Lung microvascular endothelial cell (primary cell): ENCODE measurements at places on chromosomes 2 and 18. TPM values are rescaled to one million over a fixed set of nuclear protein-coding genes. Genes with fewer than 3 reads are reported as not detected.

DNA sequence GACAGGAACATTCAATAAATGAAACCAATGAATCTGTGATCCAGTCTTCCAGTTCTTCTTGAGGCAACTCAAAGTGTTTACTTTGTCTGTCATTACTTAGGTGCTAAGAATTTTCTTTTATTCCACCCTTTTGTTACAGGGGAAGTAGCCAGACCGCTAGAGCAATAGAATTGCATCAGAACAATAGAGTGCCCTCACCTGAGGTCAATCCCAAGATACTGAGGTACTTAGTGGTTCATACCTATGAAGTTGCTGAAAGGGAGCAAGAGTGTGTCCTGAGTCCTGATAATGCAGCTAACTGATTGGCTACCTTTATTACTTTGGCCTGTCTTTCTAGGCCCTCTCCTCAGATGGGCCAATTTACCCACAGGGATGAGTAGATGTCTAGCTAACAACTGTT, 359.4 kb upstream of the KCNH7 start:
- DNase-seq: no peak

The ANKRD30B gene
- under 0.01 TPM in 1 of 2 replicates, not detected in the other for total RNA-seq

DNA sequence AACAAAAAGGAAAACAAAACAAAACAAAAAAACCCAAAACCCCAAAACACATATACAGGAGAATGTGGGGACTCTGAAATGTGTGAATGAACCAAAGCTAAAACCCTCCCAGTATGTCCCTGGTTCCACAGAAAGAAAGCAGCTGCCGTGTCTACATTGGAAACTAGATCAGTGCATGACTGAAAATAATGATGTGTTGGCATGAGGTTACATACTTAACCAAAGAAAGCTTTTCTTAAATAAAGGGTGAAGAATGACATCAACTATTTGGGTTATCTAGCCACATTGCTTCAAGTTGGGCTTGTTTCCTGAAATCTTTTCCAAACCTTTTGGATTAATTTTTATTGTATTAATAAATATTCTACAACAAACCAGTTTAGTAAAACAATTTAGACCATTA, 91.9 kb upstream of the FN1 start:
- no peak for DNase-seq

DNA sequence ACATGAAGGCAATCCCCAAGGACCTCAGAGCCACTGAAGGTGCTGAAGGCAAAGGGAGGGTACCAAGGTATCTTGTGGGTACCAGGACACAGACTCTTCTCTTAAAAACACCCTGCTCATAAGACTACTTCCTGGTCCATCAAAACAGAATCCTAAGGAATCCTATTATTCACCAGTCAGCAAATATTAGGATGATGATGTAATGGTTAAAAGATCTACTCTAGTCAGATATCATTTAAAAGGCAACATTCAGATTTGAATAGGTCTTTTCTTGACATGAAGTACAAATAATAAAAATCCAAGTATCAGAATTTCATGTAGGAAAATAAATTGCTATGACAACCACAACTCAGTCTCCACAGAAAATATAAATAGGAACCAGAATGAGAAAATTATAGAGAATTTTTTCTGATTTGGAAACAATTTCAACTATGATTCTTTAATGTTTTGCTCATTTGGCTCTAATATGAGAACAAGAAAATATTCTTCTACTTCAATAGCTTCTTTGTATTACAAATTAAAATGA, 77.8 kb upstream of the ZNF397 start:
- no peak for DNase-seq

The CHMP3 gene
- total RNA-seq: 47.9 and 58.9 TPM in 2 replicates

The LCT gene
- not detected in 2 replicates for total RNA-seq

The GPAT2 gene
- total RNA-seq: 4.6 TPM in 1 of 2 replicates, not detected in the other

The SANBR gene
- total RNA-seq: 7.8 and 15.1 TPM in 2 replicates

GRCh38 chr2:169716938-169717690, 16.5 kb upstream of the KLHL23 start:
- peak; percentile 94 for DNase-seq

DNA sequence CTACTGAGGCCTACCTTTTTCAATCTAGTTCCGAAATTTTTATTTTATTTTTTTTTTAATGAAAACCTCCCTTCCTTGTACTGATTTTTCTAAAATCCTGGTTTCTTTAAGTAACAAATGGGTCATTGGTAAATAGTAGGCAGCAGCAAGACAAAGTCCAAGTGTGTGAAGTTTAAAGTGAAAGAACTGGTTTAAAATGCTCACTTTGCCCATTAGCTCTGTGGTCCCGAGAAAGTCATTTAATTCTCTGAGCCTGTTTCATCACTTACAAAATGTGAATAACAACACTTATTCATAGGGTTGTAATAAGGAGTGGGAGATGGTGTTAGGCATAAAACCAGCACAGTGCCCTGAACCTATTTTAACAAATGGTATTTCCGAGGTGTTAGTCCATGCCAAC, 426.2 kb downstream of the ERBB4 start:
- DNase-seq: no peak

DNA sequence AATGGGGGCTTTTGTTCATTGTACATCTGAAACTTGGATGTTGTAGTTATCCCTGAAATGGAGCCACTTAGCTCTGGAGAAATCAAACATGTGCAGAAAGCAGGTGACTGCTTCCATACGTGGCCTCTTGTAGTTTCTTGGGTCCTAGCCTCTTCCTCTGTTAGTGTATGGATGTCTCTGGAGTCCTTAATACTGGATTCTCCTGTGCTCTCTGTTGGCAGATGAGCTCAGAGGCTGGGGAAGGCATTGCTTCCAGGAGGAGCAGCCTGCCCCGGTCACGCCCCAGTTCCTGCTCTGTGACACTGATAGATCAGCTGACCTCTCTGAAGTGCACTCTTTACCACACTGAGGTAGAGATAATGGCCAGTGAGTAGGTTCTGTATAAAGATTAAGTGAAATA, 176.2 kb downstream of the LDLRAD4 start:
- no peak for DNase-seq

DNA sequence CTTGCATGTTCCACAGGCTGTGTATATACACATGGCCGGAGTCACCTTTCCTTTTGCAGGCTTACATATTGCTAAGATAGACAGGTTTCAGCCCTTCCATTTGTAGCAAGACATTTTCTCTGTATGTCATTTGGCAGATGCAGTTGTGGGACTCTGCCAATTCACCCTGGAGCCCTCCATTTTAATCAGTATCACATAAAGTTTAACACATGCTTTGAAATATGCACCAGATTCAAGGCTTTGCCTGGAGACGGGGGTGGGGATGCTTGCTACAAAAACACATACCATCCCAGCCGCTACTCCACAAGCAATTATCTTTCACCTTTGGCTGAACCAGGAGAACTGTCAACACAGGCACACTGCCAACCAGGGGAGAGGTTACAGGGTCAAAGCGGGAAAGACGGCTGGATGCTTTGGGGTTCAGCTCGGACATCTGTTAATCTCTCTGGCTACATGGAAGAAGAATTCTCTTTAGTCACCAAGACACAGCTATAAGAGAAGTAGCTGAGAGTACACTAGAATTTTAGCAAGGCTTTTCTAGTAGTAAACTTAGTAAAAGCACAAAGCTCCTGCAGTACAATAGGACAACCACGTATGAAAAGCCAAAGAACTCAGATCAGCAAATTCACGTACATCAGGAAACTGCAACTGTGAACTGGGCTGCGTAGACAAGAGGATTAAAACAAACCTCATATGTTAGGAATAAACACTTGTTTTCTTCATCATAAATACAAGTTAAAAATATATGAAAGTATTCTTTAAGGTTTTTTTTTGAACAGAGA, 130.9 kb downstream of the EXOC6B start:
- DNase-seq: peak; percentile 74

DNA sequence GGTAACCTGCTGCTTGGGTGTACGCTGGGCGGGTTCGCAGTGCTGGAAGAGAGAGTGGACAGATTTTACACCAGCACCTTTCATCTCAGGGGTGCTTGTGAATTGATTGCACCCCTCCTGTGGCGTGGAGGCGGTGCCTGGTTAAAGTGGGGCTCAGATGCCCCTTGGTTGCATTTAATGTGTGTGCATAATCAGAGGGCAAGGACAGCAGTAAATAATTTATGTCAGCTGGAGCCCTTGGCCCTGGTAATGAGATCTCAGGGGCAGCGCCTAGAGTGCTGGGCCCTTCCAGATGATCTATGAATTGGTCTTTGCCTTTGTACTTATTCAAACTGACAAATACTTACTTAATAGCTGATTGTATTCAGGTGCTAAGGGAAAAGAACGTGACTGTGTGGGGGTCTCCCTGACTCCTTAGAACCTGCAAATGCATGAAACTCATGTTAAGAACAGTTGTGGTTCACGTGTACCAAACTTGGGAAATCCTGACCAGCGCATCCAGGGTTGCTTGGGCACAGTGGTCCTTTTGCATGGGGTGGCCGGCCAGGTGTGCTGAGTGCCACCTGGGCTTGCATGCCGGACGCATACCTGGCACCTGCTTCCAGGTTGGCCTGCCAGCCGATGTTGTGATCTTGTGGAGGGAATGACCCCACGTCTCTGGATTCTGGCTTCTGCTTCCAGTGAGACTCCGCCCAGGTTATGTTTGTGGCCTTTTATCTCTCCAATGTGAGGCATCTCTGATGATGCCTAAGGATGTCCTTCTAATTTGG, 118.5 kb downstream of the AGAP1 start:
- no peak for DNase-seq

DNA sequence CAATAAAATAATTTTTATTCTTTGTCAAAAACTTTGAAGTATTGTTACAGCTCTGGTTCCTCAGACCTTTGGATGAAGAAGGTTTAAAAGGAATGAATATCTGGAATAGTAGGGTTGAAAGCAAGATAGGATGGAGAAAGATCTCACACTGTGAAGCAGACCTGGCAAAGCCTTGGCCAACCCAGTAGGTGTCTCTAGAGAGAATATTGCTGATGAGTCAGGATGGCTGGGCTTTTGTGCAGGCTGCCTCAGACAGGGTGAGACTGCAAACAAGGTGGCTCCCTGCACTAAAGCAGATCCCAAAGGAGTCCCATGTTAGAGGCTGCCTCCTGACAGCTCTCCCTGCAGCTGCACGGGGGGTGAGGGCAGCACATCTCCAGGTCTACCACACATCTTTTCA, 226.0 kb upstream of the ITGA4 start:
- DNase-seq: no peak

DNA sequence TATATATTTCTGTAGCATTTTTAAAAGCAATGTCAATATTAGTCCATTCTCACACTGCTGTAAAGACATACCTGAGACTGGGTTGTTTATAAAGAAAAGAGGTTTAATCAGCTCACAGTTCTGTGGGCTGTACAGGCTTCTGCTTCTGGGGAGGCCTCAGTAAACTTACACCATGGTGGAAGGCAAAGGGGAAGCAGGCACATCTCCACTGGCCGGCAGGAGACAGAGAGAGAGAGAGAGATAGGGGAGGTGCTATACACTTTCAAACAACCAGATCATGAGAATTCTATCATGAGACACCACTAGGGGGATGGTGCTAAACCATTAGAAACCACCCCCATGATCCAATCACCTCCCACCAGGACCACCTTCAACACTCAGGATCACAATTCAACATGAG, 43.1 kb downstream of the CHMP3 start:
- DNase-seq: no peak

The TTC32 gene
- 3.9 and 8.3 TPM in 2 replicates for total RNA-seq

DNA sequence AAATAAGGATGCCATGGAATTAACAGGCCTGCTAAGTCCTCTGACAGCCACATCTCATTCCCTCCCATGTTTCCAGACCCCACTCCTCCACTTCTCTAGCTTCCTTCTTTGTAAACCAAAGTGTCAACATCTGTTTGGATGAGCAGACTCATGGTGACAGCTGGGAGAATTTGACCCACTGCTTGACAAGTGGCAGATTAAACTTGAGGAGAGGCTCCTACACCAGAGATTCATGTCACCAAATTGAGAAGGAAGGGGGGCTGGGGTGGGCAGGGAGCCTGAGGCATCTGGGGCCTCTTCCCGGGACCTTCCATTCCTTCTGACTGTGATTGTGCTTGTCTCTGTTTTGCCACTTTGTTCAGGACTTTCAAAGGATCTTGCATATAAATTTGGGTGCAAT, 41.0 kb upstream of the IGFBP5 start:
- no peak for DNase-seq

GRCh38 chr18:62914871-62915392, 199.6 kb downstream of the PHLPP1 start:
- DNase-seq: no peak

DNA sequence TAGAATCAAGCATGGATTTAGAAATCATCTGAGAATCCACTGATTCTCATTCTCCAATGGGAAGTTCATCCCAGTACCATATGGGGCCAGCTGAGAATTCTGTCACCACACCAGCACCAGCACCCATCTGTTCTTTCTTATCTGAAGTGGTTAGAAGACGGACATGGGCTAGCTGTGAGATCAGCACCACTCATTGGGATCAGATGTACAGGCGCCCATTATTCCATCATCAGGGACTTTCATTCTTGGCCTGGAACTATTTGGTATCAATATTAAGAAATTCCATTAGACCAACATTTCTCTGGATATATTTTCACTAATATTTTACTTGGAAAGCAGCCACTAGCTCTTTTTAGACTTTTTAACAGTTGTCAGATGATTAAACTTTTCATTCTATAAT, 185.9 kb upstream of the LINC00305 start:
- no peak for DNase-seq

DNA sequence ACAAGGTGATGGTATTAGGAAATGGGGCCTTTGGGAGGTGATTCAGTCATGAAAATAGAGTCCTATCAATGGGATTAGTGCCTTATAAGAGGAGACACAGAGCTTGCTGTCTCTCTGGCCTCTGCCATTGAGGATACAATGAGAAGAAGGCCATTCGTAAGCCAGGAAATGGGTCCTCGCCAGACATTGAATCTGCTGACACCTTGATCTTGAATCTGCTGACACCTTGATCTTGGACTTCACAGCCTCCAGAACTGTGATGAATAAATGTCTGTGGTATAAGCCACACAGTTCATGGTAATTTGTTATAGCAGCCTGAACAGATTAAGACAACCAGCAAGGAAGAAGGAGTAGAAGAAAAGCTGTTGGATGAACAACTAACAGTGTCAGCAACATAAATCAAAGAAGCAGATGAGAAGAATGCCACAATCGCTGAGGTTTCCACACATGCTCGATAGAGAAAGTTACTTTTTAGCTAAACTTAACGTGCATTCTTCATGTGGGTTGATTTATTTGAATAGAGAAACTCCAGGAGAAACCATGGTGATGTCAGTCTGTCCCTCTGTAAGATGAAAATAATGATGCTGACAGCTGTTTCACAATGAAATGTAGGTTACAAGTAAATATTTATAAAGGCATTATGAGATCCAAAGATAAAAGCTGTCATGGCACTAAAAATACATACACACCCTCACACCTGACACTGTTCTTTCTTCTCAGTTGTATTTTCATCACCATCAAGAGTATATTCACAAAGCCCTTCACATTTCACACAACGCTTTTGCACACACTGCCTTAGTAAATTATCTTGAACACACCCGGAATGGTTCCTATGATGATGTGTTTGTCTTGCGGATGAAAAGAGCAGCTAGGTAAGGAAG, 153.7 kb upstream of the NCK2 start:
- DNase-seq: no peak

- no peak for DNase-seq
Observed at GRCh38 chr18:71442731-71443141, 1101.4 kb downstream of the CBLN2 start.

The SLC11A1 gene
- under 0.01 and 0.20 TPM in 2 replicates for total RNA-seq

GRCh38 chr2:150417278-150417677, 70.2 kb downstream of the RND3 start:
- DNase-seq: no peak

- DNase-seq: no peak
Observed at GRCh38 chr2:182300608-182301007, 126.2 kb downstream of the PDE1A start.
